ENCODE measurements at places on chromosomes 3 and 15.

DNA sequence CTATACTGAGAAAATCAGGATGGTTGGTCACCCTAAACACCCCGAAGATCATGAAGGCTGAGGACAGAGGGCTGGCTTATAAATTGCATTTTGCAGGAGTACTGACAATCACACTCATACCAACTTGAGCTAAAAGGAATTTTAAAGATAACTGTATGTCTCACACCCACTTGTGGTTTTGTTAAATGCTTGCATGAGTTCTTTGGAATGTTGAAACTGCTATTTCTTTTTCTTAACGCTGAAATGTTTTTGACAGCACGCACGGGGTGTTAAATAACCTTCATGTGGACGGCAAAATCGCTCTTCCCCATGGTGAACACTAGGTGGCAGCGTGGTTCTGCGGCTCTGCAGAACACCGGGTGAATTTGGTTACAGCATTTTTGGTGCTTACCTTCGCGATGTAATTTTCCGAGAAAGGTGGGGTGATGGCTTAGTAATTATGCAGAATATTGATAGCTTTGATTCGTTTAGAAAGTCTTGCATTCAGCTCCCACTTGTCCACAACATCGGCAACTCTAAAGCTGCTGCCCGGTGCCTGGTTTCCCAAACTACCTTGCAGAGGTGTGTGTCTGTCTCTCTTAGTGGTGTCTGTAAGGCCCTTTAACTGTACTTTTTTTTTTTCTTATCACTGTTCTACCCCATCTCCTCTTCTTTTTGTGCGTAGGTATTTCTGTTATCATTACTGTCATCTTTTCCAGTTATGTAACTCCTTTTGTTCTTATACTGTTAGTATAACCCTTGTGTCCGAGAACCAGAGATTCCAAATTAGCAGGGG, 51.7 kb downstream of the ARNT2 start:
- DNase-seq: peak; percentile 56

DNA sequence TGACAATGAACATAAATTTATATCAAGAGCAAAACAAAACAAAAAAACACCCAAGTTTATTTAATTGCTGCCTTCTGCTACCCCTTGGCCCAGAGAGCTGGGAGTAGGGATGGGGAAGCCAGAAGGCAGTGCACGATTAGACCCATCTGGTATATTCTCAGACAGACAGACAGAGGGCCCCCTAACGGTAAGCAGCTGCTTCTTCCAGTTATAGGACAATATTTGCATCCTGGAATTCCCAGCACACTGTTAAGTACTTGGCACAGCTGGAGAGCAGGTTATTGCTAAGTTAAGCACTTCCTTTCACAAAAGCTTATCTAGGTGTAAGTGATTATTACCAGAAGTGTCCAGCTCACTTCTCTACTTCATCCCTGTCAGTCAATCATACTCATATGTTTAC, 39.3 kb downstream of the C2CD4B start:
- DNase-seq: no peak

DNA sequence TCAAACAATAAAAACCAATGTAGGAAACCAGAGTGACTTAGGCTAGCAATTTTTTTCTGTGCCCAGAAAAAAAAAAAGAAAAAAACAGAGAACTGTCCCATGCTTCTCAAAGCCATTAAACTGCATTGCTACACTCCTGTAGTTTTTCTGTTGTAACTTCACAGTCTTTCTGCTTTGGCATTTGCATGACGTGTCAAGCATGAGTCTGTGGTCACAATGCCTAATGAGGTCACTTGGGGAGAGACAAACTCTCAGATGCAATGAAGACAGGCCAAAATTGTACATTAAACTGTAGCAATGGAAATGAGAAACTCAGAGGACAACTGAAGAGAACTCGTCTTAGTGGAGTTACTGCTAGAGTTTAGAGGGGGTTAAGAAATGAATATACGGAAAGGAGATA, 30.8 kb downstream of the CCDC80 start:
- no peak for DNase-seq

- DNase-seq: no peak
Measured at GRCh38 chr3:76369170-76369569, 583.8 kb upstream of the ZNF717 start.

DNA sequence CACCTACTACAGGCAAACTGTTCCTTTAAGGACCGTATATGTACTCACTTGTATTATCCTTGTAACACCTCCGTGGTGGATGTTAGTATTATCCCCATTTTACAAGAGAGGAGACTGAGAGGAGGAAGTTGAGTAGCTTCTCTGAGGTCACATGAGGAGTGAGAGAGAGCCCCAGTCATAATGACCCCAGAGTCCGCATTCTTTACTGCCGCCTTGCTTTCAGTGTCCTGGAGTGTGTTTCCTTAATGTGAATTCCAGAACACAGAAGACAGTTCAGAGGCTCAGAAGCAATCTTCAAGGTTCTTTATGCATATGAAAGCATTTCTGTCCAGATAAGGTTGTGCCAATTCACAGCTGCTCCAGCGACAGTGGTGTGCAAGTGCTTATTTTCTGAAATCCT, 199.2 kb downstream of the CACNA2D3 start:
- no peak for DNase-seq

- DNase-seq: no peak
Measured at GRCh38 chr3:52524258-52524751, 9.4 kb downstream of the NT5DC2 start.

- no peak for DNase-seq
Measured at GRCh38 chr3:127597020-127597771, 1.0 kb upstream of the MCM2 start.

GRCh38 chr3:39428745-39429201, 22.3 kb downstream of the RPSA start:
- DNase-seq: no peak

DNA sequence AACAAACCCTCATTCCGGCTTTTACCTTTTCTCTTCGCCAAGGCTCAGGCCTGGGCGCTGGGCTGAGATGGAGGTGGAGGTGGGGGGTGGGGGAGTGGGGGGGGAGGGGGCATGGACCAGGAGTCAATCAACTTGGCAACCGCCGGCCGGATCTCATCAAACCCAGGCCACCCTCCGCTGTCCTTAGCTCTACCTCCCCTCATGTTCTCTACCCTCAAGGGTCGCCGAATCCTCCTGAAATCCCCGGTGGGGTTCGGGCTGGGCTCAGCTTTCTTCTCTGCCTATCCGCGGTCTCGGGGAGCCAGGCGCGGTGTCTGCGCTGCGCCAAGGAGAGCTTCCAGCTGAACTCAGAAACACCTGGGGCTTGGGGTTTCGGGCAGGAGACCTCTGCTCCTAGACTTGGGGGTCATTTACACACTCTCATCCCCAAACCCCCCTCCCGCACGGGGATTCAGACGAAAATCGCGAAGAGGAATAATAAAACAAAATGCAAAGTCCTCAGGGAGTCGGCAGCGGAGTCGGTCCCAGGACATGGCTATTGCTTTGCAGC, 2.5 kb downstream of the ONECUT1 start:
- no peak for DNase-seq

DNA sequence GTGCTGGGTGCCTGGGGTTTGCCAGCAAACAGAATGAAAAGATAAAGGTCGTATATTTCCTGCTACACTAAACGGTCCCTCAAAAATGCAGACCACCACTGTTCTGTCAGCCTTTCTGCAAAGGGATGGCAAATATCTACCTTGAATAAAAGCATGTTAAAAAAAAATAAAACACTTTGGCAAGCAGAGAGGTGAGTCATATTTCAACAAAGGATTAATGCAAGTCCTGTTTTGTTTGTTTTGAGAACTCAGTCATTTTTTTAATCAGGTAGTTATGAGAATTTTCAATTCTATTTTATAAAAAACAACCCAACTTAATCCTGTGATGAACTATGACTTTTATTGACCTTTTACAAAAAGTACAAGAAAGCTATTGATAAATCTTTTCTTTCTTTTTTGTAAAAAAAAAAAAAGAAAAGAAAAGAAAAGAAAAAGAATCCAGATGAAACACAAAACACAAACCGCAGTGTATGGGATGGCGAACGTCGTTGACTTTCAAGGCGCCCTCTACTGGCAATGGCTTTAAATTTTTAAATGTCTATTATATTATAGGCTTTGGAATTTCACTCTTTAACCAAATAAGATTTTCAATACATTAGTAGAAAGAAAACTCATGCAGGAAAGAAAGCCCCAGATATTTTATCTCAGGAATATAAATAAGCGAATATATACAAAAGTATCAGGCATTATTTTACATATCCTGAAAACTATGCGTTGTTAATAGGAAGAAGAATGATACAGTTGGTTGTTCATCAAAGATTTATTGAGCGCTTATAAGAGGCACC, 87.8 kb downstream of the NCEH1 start:
- peak; percentile 45 for DNase-seq

DNA sequence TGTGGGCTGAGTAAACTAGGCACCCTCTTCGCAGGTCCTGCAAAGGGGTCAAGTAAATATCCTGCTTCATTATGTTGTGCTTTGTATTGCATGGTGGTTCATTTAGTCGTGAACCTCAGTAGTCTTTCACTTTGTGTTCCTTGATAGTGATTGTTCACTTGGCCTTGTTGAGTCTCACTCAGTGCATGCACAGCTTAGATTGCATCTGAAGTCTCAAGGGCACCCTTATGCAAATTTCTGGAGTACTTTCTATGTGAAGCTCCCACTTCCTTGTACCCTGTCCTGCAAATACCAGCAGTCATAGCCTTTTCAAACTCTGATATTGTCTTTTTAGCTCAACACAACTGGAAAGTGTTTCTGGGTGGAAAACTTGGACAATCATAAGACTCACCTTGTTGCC, 519.2 kb downstream of the NAALADL2 start:
- DNase-seq: no peak

DNA sequence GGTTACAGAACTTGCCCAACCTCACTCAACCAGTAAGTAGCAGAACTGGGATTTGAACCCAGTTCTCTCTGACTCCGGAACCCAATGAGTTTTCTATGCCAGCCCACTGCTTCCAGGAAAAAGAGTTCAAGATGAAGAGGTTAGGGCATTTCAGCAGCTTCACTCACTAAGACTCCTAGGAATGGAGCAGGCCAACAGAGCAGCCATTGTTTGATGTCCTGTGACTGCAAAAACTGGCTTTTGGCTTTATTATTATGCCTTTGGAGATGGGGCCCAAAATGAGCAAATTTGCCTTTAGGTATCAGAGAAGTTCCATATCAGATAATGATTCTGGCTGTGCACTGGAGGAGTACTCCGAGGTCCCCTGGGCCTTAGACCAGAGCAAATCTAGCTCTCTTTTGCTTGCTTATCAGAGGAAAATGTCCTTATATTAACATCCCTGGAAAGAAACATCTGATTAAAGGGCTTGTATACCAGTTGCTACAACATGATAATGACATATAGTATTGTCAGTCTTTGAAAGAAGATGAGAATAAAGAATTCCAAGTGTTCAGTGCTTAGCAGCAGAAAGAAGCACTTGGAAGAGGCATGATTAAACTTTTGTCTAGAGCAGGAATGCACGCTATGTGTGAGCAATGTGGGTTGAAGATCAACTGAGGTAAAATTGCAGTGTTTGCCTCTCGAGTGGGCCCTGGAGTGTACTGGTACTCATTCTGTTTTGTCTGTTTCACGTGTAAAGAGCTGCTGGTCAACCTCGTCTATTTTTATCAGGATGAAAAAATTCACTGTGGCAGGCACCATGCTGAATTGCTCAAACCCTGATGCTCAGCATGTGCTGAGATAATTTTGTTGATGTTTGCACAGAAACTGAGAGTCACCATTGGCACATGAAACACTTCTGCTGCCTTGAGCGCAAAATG, 21.8 kb upstream of the KLHL24 start:
- no peak for DNase-seq

DNA sequence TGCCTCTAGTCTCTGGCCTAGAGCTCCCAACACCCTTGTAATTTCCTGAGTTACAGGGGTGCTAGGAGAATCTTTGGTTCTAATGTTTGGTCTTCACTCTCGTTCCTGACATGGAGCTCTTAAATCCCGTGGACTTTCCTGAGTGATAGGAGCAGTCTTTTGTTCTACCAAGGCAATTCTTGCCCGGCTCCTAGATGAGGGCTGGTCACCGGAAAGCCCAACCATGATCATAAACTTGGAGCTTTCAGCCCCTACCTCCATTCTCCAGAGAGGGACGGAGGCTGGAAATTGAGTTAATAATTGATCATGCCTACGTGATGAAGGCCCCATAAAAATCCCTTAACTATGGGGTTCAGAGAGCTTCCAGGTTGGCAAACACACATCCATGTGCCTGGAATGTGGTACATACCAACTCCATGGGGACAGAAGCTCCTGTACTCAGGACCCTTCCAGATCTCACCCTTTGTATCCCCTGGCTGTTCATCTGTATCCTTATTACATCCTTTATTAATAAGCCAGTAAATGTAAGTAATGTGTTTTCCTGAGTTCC, 18.8 kb upstream of the GATM start:
- DNase-seq: no peak

DNA sequence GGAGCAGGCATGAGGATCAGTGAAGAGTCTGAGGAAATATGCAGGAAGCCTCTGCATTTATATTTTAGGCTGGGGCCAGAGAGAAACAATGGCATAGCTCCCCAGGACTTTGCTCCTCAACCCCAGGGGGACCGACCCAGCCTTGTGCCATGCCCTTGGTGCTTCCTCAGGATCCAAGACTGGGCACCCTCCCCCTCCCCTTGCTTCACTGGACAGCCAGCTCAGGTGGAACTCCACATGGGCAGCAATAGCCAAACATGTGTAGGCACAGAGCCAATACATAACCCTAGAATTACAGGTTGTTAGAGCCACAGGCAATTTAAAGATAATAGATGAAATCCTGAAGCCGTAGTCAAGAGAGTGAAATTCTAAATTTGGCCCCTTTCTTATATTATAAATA, 73.0 kb upstream of the ETV5 start:
- DNase-seq: no peak

DNA sequence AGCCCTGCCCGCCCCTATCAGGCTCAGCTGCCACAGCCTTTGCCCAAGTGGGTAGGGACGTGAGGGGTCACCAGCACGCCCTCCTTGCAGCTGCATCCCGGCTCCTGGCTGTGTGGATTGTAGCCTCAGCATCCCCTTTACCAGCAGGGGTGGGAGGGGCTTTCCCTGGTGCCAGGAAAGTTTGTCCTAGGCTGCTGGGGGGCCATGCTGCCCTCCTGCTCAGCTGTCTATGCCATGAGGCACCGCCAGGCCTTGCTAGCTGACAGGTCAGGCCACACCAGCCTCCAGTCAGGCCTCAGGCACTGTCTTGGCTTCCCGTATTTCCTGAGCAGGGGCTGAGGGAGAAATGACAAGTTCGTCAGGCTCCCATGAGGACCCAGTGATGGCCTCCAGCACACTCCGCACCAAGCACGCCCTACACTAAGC, 32.3 kb downstream of the TKT start:
- no peak for DNase-seq

DNA sequence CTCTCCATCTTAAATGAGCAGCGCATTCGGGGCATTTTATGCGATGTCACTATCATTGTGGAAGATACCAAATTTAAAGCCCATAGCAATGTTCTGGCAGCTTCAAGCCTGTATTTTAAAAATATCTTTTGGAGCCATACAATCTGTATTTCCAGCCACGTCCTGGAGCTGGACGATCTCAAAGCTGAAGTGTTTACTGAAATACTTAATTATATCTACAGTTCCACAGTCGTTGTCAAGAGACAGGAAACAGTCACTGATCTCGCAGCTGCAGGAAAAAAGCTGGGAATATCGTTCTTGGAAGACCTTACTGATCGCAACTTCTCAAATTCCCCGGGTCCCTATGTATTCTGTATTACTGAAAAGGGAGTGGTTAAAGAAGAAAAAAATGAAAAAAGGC, 44.4 kb upstream of the RASA2 start:
- DNase-seq: no peak

Data from endothelial cell (in vitro differentiated cells).